ENCODE measurements at places on chromosomes 6 and 20. TPM values are rescaled to one million over a fixed set of nuclear protein-coding genes. Genes with fewer than 3 reads are reported as not detected.

DNA sequence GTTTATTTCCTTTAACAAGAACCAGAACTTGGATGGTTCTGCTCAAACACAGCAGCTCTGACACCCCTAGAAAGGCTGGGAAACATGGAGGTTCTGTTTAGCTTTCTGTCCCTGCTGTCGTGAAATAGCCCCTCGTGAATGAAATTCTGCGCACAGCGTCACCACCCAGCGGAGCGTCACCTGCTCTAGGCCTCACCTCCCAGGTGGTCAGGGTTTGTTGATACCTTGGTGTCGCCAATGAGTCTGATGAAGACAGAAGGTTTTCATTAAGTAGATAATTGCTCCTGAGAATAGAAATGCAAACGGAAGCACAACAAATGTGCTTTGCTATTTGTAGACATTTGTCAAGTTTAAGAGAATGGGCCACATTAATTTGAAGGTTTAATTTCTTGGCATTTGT, 135.1 kb downstream of the EDN3 start:
- H3K4me1 ChIP-seq, result no peaks in the 10 kb centered on the region
- H3K27me3 ChIP-seq, result peaks cover 16% of the 10 kb centered on the region
- H3K4me3 ChIP-seq, result no peak overlapping the region
- no peak overlapping the region for H3K27ac ChIP-seq
- no peaks in the 10 kb centered on the region for H3K36me3 ChIP-seq

DNA sequence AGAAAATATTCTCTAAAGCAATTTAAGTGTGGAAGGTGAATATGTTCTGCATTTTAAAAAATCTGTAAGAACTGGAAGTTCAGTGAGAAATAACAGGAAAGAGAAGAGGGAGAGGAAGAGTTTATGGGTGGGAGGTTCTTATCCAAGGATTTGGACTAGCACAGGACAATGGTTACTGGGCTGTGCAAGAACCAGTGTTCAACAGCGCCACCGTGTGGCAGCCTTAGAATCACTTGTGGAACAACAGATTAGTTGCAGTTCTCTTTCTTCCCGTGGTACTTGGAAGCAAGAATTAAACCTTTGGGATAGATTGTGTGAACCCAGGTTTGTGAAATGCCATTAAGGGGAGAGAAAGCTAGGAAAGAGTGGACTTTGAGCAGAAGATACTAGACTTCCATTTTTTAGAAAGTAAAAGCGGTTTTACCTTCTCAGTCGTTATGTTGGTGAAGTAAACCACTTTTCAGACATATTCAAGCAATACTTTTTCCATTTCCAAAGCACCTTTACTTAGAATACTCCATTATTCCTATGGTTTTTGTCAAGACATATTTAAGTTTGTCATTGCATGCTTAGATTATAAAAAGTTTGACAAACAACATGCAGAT, 436.7 kb downstream of the RNF144B start:
- no peak for DNase-seq
- H3K36me3 ChIP-seq, result no peaks in the 10 kb centered on the region
- no peak overlapping the region for H3K4me3 ChIP-seq

DNA sequence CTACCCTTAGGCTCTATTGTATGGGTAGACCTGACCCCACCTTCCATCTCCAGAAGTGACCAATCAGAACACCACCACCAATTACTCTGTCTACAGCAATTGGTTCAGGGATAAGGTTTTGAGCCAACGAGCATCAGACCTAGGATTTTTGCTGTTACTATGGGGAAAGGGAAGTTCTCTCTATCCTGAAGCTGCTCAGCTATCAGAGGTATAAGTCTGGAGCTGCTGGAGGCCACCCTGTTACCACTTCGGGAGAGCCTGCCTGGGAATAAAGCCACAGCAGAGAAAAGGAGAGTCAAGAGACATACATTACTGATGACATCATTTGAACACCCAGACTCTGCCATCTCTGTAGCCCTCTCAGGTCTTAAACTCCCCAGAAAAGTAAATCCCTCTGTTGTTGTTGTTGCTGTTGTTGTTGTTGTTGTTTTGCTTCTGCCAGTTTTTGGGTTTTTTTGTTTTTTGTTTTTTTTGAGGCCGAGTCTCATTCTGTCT, 94.5 kb downstream of the PREX1 start:
- no peaks in the 10 kb centered on the region for H3K27me3 ChIP-seq
- H3K27ac ChIP-seq, result peak overlapping the region; percentile 59
- peaks cover 44% of the 10 kb centered on the region for H3K4me1 ChIP-seq
- peaks cover 74% of the 10 kb centered on the region for H3K36me3 ChIP-seq
- DNase-seq, result no peak

DNA sequence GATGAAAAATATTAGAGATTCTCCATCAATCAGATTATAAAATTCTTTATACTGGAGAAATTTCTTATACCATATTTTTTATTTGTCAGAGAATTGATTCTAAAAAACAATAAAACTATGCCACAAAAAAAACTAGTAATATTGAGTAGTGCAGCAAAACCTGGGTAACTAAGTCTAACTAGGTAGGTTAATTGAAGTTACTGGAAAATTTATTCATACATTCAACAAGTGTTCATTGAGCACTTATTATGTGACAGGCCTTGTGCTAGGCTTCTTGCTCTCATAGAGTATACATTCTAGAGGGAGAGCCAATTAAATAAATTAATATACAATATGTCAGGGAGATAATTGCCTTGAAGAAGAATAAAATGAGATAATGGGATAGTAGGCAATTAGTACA, 189.4 kb downstream of the EYA4 start:
- H3K27ac ChIP-seq, result no peak overlapping the region
- H3K36me3 ChIP-seq, result no peaks in the 10 kb centered on the region
- H3K4me3 ChIP-seq, result no peak overlapping the region

DNA sequence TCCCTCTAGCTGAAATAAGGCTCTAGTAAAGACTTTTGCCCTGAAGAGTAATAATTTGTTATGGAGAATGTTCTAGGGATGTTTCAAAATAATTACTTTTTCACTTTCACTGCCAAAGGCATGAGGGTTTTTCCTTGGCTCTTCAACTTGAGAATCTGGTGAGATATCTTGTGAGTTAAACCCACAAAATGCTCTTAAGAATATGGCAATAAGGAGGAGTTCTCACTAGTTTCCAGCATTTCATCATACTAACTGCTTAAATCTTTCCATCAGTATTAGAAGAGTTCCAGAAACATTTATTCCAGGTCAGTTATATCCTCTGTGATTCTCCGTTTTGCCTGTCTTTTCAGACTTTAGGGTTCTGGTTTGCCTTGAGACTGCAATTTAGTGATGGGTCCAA, 785.6 kb upstream of the GJE1 start:
- H3K4me3 ChIP-seq, result no peak overlapping the region
- peaks cover 2% of the 10 kb centered on the region for H3K27me3 ChIP-seq
- no peak for DNase-seq

DNA sequence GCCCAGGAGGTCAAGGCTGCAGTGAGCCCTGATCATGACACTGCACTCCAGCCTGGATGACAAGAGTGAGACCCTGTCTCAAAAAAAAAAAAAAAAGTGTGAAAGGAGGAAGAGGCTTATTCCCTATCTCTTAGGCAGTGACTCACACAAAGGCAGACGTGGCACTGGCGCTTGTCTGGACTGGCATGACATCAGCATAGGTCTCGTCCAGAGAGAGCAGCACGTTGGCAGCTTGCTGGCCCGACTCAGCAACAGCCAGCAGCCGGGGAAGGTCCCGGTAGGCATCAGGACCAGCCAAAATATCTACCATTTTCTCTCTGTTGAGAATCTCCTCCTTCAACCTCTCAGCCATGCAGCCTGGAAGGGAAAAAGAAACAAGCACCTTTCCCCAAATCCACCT, 14.1 kb downstream of the CDK5RAP1 start:
- no peak for DNase-seq
- no peaks in the 10 kb centered on the region for H3K27me3 ChIP-seq

GRCh38 chr6:30326526-30327231, at the start of gene TRIM39:
Gene TRIM39, plus strand, starts transcription at chr6:30326927. Its CDS starts 2,391 bp downstream, at chr6:30329318.
- peak within 1 kb of the TSS; percentile 96 for H3K4me3 ChIP-seq
- peak within 1 kb of the TSS; percentile 99 for H3K27ac ChIP-seq
- peak; percentile 90 for DNase-seq
- no peaks in the 10 kb centered on the region for H3K27me3 ChIP-seq
- H3K4me1 ChIP-seq, result peaks cover 57% of the 10 kb centered on the region
- peaks cover 54% of the 10 kb centered on the region for H3K36me3 ChIP-seq

- no peaks in the 10 kb centered on the region for H3K27me3 ChIP-seq
- H3K4me1 ChIP-seq, result peaks cover 93% of the 10 kb centered on the region
- peak overlapping the region; percentile 79 for H3K4me3 ChIP-seq
- H3K36me3 ChIP-seq, result peaks cover 19% of the 10 kb centered on the region
- peak overlapping the region; percentile 97 for H3K27ac ChIP-seq
- DNase-seq, result no peak
Observed at GRCh38 chr20:38872491-38873049, 53.6 kb upstream of the FAM83D start.

DNA sequence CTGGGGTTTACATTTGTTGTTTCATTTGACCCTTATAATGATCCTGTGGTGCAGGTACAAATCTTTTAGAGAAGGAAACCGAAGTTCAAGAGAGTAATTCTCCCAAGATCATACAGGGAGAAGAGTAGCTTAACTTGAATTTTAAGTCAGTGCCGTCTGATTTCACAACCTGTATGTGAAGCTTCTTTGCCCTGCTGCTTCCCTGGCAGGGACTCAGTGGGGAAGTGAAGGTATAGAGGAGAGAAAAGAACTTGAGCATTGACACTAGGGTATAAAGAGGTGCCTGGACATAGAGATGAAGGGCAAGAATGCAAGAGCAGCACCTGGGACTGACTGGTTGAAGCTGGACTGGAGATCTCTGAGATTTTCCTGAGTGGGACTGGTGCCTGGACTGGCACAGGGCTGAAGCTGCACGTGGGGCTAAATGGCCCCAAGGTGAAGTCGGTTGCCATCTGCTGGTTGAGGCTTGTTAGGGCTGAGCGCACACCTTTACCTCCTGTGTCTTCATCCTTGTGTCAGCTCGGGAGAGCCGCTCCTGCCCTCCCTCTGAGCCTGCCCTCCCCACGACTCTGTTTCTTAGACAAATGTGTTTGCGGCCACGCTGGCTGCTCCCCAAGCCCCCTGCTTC, 41.8 kb downstream of the FARS2 start:
- H3K4me3 ChIP-seq, result peak overlapping the region; percentile 77
- H3K4me1 ChIP-seq, result peaks cover 40% of the 10 kb centered on the region
- H3K27ac ChIP-seq, result peak overlapping the region; percentile 84
- peak; percentile 40 for DNase-seq
- H3K27me3 ChIP-seq, result no peaks in the 10 kb centered on the region
- no peaks in the 10 kb centered on the region for H3K36me3 ChIP-seq

- H3K4me3 ChIP-seq, result no peak overlapping the region
- peaks cover 5% of the 10 kb centered on the region for H3K4me1 ChIP-seq
- DNase-seq, result no peak
- H3K27ac ChIP-seq, result no peak overlapping the region
Observed at GRCh38 chr6:129598244-129599187, 111.5 kb downstream of the ARHGAP18 start.

- DNase-seq, result no peak
- H3K4me1 ChIP-seq, result peaks cover 9% of the 10 kb centered on the region
- no peaks in the 10 kb centered on the region for H3K27me3 ChIP-seq
- no peaks in the 10 kb centered on the region for H3K36me3 ChIP-seq
- no peak overlapping the region for H3K4me3 ChIP-seq
Observed at GRCh38 chr6:108277831-108278230, 17.0 kb upstream of the SNX3 start.

ANKEF1 gene
- total RNA-seq, result 2.0 TPM

TREML2 gene
- 10.3 TPM for total RNA-seq

NMBR gene
- total RNA-seq, result not detected

GINM1 gene
- 18.0 TPM for total RNA-seq

GGTLC1 gene
- not detected for total RNA-seq

DUSP15 gene
- total RNA-seq, result 26.9 TPM
